Right lobe of liver (tissue), 6 donors: ENCODE measurements at places on chromosomes 13 and 19.

- DNase-seq: no peak
Measured at GRCh38 chr19:31015778-31016177, 333.5 kb downstream of the TSHZ3 start.

DNA sequence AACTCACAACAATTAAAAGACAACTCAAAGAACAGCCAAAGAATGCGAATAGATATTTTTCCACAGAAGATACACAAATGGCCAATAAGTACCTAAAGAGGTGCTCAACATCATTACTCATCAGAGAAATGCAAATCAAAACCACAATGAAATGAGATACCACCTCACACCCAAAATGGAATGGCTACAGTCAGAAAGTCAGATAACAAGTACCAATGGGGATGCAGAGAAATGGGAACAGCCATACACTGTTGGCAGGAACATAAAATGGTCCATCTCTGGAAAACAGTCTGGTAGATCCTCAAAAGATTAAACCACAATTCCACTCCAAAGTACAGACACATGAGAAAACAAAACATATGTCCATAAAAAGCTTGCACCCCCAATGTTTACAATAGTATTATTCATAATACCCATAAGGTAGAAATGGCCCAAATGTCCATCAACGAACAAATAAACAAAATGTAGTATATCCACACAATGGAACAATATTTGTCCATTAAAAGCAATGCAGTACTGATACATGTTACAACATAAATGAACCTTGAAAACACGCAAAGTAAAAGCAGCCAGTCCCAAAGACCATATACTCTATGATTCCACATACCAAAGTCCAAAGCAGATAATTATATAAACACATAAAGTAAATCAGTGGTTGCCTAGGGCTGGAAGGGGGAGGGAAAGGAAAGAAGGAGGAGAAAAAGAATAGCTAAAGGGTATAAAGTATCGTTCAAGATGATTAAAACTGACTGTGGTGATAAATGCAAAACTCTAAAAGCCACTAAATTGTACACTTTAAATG is 19.6 kb downstream of the USP12 start:
- no peak for DNase-seq

DNA sequence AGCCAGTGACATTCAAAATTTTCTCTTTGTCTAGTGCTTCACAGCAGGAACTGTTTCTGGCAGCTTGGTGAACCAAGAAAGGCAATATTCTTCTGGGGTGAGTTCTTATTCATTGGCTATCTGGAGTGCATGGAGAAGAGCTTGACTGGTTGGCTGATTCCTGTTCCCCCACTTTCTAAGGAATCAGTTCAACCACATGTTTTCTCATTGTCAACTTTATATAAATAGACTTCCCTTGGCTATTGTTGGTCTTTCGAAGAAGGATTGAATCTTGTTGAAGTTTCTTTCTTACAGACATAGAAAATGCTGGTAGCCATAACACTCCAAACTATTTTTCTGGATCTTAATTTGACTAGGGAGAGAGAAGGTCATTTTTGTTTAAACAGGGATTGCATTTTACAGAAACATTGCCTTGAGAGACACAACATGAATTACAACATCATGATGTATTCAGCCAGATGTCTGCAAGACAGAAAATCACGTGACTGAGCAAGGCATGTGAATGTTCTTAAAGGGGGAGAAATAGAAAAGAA is 85.2 kb downstream of the EDNRB start:
- no peak for DNase-seq

- DNase-seq: no peak
Measured at GRCh38 chr13:73040968-73041596, 17.7 kb upstream of the KLF5 start.

- DNase-seq: no peak
Measured at GRCh38 chr19:43675269-43675879, 5.4 kb upstream of the PLAUR start.

DNA sequence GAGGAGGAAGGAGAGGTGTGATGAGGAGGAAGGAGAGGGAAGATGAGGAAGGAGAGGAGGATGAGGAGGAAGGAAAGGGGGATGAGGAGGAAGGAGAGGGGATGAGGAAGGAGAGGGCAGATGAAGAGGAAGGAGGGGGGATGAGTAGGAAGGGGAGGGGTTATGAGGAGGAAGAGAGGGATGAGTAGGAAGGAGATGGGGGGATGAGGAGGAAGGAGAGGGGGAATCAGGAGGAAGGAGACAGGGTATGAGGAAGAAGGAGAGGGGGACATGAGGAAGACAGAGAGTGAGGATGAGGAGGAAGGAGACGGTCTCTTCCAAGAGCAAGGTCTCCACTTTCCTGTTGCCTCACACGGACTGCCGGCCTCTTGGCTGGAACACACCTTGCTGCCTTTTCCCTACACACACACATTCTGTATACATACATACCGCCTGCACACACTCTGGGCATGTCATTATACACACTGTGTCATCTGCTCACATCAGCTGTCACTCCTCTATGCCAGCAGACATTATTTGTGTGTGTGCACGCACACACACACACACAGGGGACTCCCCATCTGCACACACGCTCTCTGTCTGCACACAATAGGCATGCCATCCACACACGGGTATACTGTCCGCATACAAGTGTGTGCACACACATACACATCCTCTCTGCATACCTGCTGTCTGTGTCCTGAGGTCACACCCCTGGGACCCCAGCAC is 11.1 kb upstream of the VSTM2B start:
- DNase-seq: no peak

- no peak for DNase-seq
Measured at GRCh38 chr19:21883516-21883915, 47.5 kb upstream of the ZNF43 start.

- DNase-seq: no peak
Measured at GRCh38 chr19:43936188-43936587, 1.1 kb upstream of the ZNF45 start.

GRCh38 chr19:29564574-29565005 is 38.8 kb downstream of the VSTM2B start:
- DNase-seq: no peak

DNA sequence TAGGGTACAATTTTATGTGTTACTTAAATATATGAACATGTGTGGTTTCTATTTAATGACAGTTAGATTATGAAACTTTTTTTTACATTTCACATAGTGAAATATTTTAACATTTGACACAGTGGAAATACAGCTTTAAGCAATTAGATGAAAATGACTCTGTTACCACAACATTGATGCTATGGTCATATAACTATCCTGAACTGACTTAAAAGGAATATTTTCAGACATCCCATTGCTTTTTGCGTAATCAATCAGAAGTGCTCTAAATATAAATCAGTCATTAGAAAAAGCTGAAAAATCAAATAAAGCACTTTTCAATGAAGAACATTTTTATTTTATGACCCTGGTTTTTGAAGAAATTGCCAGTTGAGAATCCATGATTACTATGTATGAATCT is 80.3 kb downstream of the UFM1 start:
- DNase-seq: no peak

DNA sequence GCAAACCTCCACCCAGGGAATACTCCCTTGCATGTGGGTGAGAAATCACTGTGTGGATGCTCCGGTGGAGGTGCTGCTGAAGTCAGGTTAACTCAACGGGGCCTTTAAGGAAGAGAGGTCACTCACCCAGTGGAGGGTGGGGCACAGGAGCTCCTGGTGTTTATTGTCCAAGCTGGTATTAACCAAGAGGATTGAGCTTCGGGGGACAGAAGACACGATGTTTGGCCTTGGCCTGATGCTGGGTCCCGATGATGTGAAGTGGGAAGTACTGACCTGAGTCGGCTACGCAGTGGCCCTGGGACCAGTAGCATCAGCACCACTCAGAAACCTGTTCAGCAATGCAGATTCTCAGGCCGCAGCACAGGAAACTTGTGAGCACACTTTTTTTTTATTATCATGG is 85.7 kb upstream of the WASF3 start:
- DNase-seq: no peak

- peak; percentile 67 for DNase-seq
Measured at GRCh38 chr13:111115965-111116521, 933 bp downstream of the ARHGEF7 start.

DNA sequence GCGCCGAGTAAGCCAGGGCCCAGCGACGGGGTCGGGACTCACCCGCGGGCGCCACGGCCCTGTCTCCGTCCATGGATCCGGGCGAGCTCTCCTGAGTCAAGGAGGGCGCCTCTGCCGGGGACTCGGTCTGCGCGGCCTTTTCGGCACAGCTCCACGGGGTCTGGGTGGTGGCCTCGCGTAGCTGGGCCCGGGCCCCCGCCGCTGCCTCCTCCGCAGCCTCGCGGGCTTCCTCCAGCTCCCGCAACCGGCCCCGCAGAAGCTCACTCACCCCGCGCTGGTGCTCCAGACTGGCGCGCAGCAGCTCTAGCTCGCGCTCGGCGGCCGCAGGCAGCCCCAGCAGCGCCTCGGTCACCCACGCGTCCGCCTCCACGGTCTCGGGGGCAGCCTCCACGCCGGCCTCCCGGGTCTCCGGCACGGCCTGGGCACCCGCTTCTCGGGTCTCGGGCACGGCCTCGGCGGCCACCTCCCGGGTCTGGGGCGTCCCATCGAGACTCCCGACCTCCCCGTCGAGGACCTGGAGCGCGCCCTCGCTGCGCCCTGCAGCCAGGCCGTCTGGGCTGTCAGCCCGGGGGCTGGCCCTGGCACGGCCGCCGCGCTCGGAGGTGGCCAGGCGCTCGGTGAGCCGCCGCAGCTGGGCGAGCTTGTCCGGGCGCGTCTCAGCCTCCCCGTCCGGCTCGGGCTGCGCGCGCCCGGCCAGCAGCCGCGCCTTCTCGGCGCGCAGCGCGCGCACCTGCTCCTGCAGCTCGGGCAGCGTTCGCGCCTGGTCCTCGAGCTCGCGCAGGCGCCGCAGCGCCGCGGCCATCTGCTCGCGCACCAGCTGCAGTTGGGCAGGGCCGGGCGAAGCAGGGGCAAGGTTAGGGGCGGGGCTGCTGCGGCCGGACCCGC is 8.4 kb downstream of the KANK3 start:
- DNase-seq: peak; percentile 64

DNA sequence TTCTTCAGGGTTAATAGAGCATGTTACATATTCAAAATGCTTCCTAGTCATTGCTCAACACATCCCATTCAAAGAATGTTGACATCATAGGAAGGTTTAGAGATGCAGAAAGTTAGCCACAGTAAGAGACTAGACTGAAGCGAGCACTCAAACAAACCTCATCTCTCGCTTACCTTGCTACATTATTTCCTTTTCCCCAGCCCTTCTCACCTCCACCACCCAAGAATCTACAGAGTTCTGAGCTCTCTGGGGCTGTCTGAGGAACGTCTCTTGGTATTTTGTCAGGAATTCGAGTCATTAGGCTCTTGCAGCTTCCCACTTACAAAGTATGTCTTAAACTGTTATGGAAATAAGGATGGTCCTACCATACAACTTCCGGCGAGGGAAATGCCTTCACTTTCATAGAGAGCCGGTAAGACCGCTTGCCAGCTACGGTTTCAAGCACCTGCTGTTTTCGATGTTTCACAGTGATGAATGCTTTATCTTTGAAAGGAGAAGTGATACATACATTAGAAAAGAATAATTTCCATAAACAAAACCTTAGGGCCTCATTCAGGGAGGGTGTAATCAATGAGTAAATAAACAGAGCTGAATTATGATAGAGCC is 65.1 kb downstream of the FLT1 start:
- DNase-seq: no peak

- DNase-seq: no peak
Measured at GRCh38 chr19:8680676-8681344, 17.8 kb downstream of the ACTL9 start.

DNA sequence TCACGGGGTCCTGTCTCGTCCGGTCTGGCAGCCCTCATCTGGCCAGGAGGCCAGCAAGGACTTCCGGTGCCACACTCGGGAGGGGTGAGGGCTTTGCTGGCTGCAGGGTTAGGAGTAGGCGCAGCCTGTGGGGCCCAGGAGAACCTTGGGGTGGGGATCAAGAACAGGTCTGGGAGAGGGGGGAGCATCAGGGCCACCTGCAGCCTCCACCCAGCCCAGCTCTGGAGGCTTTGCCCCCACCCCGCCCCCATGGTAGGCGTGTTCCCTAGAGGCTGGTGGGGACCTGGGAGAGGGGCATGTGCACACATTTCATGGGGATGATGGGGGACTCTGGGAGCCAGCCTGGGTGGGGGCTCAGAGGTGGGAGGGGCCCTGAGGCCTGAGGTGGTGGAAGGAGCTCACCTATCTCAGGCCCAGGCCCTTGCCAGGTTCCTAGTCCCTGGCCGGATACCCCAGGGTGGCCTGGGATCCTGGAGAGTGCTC is 23.3 kb downstream of the WTIP start:
- no peak for DNase-seq

GRCh38 chr13:35225582-35225981 is 250.9 kb downstream of the MAB21L1 start:
- no peak for DNase-seq
